Pancreas (tissue), 10 donors: ENCODE measurements at places on chromosomes 3 and 15.
A peak's percentile ranks its signal among the peaks of the same experiment; 100 is the strongest.

DNA sequence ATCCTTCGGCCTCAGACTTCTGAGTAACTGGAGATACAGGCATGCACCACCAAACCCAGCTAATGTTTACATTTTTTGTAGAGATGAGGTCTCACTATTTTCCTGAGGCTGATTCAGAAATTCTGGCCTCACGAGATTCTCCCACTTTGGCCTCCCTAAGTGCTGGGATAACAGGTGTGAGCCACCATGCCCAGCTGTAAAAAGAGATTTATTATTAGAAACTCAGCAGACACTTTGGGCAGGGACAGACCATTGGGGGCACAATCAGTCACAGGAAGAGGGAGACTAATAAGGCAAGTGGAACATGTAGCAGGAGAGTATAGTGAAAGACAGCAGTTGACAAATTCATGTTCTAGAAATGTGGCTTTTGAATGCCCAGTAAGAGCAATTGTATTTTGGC, 249.2 kb downstream of the CBLB start:
- no peak for DNase-seq

DNA sequence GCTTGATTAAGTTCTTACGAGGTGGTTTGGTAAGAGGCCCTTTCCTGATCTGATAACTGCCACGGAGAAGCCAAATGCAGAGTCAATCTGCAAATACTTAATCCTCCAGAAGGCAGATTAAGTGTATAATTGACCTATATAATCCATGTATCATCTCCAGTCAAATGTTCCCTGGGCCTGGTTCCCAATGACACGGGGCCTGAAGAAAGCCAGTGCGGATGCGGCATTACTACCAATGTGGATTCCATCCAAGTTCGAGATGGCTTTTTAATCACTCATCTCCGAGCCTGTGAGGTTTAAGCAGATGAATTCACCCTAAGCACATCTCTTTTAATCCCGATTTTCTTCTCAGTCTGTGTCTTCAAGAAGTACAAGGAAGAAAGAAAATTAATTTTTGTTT, 60.0 kb upstream of the FEZF2 start:
- no peak for DNase-seq

- no peak for DNase-seq
Observed at GRCh38 chr3:167876620-167877281, 141.2 kb downstream of the SERPINI1 start.

GRCh38 chr3:186971578-186971977, 41.3 kb downstream of the ST6GAL1 start:
- no peak for DNase-seq

DNA sequence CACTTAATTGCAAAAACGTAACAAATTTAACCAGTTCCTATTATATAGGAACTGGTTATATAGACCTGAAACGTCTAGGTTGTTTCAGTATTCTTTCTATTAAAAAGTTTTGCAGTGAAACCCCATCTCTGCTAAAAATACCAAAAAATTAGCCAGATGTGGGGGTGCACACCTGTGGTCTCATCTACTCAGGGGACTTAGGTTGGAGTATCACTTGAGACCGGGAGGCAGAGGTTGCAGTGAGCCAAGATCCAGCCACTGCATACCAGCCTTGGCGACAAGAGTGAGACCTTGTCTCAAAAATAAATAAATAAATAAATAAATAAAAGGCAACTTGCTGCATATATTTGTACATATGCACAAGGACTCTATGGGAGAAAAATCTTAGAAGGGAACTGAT, 387.0 kb downstream of the TUSC7 start:
- no peak for DNase-seq

GRCh38 chr3:58234516-58234931, 3.1 kb upstream of the ABHD6 start:
- no peak for DNase-seq

DNA sequence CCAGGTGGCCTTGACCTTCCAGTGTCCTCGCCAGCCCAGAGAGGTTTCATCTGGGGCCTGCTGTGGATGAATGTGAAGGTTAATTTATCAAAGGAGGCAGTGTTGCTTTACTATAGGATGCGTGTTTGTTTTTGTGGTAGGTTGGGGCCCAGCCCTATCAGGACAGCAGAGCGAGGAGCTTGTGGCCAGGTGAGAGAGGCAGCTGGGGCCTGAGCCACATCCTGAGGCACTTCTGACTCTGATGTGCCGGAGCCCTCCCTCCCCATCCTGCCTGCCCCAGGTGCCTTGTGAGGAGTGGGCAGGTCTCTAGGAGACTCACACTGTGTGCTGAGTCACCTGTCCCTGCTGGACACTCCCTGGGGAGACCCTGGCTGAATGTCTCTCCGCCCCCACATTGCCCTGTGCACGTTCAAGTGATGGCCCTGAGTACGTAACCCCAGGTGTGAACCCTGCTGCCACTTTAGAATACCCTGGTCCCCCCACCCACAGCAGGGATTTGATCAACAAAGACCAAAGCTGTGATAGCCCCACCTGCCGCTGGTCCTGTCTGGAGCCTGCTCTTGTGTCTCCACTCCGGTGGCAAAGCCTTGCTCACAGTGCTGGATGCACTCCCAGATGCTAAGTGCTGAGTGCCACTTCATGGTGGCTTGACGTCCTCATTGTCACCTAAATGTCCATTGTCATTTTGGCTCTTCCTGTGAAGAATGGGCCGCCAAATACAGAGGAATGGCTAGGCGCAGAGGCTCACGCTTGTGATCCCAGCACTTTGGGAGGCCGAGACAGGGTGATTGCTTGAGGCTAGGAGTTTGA, 16.0 kb downstream of the FBLN2 start:
- DNase-seq: no peak

GRCh38 chr15:62087671-62088352, 21.0 kb downstream of the C2CD4A start:
- peak; percentile 63 for DNase-seq

DNA sequence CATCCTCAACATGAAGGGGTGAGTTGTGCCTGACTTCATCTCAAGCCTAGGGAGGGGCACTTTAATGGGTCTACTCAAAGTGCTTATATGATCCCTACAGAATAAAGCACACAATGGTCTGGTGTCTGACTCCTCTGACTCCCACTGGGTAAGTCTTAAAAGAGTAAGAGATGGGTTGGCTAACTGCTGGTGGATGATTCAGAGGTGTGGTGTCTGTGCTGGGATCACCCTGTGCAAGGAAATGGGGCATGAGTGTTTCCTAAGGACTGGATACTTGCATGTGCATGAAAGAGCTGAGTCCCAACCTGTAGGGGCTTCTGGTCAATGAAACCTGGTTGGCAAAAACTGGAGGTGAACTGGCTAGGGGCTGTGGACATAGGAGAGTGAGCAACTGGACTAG, 158.8 kb downstream of the IL20RB start:
- no peak for DNase-seq

DNA sequence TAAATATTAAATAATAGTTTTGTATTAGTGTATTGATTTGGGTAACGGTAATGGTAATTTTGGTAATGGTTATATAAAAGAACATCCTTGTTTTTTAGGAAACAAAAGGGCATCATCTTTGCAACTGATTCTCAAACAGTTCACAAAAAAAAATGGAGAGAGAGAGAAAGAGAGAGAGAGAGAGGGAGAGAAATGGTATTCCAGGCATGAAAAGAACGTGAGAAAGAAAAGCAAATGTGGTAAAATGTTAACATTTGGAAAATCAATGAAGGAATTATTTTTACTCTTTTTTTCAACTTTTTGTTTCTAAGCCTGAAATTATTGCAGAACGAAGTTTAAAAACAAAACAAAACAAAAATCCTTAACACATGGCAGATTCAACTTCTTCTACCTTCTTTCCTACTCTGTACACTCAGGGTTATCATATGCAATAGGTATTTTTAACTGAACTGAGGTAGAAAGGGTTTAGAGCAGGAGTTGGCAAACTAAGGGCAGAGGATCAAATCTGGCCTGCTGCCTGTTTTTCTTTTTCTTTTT, 2.2 kb upstream of the GLB1 start:
- no peak for DNase-seq

GRCh38 chr3:21795152-21795837, 44.3 kb upstream of the ZNF385D start:
- DNase-seq: no peak

DNA sequence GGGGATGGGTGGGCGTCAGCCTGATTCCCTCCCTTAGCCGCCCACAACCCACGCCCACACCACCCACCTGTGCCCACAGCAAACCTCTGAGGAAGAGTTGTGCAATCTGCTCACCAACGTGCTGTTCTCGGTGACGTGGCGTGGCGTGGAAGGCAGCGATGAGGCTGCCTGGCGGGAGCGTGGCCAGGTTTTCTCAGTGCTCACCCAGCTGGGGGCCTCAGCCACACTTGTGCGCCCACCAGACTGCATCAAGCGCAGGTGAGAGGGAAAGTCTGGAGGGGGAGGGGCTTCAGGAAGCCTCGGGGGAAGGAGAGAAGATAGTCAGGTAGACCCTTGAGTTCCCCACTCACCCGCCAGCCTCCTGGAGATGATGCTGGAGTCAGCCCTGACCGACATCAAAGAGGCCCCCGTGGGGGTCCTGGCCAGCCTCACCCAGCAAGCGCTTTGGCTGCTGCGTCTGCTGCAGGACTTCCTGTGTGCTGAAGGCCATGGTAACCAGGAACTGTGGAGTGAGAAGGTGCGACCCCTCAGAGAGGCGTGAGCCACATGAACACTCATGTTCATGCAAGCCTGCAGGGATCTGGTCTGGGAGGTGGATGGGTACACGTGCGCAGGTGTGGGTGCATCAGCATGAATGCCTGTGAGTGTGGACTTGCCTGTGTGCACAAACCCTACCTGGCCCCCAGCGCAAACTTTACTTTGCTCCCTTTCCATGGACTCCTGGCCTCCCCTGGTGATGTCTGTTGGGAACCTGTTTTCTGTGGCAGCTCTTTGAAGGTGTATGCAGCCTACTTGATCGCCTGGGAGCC, 21.7 kb downstream of the NBEAL2 start:
- DNase-seq: peak; percentile 43

GRCh38 chr3:70312336-70312735, at the start of gene MDFIC2:
Gene MDFIC2, minus strand, starts transcription at chr3:70312638. Its CDS starts 665 bp downstream, at chr3:70311973.
- no peak for DNase-seq

DNA sequence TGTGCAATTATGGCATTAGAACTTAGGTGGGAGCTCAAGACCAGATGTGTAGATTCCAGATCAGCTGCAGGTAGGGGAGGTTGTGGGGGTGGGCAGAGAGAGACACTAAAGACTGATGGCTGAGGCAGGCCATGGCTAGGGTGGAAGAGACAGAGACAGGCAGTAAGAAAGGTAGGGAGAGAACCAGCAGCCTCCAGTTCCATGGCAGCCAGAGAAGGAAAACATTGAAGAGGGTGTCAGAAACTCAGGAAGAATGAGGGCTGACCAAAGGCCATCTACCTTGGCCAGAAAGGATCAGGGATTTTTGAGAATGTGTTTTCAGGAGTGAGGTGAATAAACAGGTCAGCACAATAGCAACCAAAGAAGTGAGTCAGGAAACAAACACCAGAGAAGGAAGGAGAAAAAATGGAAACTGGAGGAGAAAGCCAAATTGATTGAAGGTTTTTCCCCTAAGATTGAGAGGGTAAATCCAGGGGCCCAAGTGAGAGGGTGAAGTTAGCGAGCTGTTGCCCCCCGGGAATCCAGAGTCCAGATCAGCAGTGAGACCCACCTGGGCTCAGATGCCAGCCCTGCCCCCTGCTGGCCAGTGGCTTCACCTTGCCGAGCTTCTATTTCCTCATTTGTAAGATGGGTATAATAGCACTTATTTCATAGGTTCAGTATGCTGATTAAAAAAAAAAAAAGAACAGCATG, 41.0 kb downstream of the ABHD2 start:
- peak; percentile 75 for DNase-seq

DNA sequence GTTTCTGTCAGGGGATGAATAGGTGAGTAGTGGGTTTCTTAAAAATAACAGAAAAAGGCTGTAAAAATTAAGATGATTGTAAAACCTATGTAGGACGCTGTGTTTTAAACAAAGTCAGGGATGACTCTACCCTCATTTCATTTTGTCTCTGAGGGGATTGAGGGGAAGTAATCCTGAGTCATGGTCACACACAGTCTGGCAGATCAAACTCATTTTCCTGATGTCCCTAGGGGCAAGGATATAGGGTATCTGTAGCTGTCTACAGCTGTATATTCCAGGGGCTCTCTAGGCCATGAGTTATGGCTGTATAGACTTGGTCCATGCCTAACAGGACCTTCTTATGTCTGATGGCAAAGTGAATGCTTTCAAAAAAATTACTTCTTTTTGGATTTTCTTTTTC, 421.1 kb downstream of the PDCD6IP start:
- DNase-seq: no peak

DNA sequence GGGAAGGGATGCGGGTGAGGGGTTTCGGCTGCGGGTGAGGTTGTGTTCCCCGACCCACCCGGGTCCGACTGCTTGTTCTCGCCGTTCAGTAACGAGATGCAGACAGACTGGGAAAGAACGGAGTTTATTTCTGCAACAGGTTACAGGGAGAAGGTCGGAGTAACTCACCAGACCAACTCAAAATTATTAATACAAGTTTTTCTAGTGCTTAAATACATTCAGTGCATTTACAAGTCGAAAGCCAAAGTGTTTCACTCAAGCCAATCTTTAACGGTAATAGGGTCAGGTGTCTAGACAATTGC, 492 bp upstream of the HIGD1A start:
- no peak for DNase-seq

- DNase-seq: no peak
Observed at GRCh38 chr15:93235269-93235668, 146.3 kb upstream of the RGMA start.

DNA sequence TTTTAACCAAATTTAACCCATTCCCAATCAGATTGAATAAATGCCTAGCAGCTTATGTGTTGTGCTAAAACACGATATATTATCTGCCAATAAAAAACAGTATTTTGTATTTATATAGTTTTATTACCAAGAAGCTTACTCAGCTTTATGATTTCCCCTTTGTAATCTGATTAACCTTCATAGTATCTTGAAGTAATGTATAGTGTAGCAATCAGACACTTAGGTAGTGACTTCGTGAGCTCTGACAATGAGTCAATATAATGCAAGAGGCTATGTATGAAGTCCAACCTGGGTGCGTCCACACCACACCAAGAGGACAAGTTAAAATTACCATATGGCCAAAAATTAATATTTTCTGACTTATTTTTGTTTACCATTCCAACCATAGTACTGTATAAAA, 2.1 kb upstream of the CNBP start:
- DNase-seq: no peak
